ENCODE measurements at places on chromosomes 12 and 14. TPM values are rescaled to one million over a fixed set of nuclear protein-coding genes. Genes with fewer than 3 reads are reported as not detected.

SLC4A8 gene
- polyA plus RNA-seq = 0.03 TPM

C12orf54 gene
- not detected for polyA plus RNA-seq

CAPS2 gene
- polyA plus RNA-seq = 0.73 TPM

RNFT2 gene
- 0.04 TPM for polyA plus RNA-seq

Data from psoas muscle (tissue), 8 donors.